ENCODE measurements at places on chromosomes 5 and 9.

GRCh38 chr9:4596165-4596922, 65.8 kb upstream of the PLPP6 start:
- no peak for DNase-seq

- DNase-seq = no peak
These were observed 4.4 kb upstream of the SSBP2 start for GRCh38 chr5:81755320-81755719.

DNA sequence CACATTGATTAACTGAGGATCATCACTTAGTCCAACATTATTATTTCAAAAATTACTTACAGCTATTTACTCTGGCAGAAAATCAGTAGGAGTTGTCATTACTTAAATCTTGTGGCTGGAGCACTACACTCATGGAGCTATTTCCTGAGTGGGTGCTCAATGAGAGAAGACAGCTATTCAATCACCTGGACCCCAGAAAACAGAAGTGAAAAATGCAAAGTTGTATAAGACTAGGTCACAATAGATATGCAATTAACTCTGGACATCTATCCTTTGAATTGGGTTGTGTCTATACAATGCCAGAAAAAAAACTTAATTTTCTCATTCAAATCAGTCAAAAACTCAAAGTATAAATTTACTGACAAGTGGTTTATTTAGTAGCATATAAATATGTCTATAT, 340.9 kb downstream of the EFNA5 start:
- no peak for DNase-seq

GRCh38 chr9:114433086-114433485, 45.3 kb upstream of the AKNA start:
- no peak for DNase-seq

DNA sequence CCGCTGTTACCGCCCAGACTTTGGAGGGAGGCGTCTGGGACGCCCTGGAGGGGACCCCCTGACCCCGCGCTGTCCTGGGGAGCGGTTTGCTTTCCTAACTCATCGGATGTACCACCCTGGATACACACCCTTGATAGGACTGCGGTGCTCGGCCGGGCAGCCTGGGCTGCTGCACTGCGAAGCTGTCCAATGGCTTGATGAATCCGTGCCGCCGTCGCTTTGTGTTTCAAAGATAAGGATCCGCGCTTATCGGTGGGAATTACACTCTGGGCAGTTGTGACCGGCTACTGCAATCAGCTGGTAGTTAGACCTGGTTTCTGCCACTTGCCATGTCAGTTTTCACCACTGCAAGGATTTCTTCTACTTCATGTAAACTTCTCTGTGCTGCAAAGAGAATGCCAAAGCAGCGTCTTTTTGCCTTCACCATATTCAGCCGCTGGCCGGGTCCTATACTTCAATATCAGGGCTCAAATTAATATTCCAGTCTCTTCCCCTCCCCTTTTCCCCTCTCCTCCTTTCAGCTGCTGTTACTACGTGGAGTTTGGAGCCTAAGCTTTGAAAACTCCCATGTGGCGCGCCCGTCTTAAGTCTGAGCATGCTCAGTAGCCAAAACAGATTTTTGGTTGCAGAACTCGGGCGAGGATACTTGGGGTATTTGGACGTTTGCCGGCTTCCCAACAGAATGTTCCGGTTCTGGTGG, 727 bp downstream of the SMAD5 start:
- no peak for DNase-seq

DNA sequence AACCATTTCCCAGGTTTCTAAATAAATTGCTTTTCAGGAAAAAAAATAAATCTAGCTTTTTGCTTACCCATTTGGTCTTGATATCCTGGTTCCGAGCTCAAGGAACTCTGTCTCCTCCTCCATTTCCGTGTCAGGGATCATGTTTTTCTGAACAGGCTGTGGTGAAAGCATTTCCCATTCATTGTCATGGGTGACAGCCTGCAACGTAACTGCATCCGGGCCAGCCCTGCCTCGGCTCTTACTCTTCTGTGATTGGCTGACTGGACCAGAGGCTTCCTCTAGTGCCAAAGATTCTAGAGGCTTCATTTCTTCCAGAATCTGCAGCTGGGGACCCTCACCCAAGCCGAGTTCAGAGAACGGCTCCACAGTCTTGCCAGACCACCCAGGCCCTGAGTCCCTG, 61.0 kb upstream of the PCA3 start:
- DNase-seq = no peak

Data from NCI-H2107 (cell line).